ENCODE measurements at places on chromosomes 7 and 10.

GRCh38 chr10:78817361-78817760 is 251.4 kb upstream of the ZMIZ1 start:
- DNase-seq, result no peak

- DNase-seq, result no peak
Observed at GRCh38 chr10:20006169-20006870, 190.1 kb downstream of the PLXDC2 start.

DNA sequence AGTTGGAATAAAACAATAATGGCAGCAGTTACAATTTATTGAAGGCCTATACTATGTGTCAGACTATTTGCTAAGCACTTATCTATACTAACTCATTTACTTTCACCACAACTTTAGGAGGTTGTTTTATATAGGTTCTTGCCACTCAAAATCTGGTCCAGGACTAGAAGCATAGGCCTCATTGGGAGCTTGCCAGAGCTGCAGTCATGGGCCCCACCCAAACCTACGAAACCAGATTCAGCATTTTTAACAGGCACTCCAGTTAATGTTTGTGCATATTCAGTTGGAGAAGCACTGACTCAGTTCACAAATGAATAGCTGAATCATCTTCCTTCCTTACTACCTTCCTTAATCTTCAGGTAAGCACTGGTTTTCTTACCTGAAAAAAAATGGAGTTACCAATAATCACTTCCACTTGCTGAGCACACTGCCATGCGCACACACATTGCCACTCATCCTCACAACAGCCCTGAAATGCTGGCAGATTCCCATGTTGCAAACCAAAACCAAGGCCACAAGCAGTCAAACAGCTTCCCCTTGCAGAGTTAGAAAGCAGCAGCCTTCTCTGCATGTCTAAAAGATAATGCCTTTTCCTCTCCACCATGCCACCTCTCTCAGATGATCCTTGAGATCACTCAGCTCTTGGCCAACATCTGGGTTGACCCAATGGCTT is 122.4 kb downstream of the SLC16A9 start:
- DNase-seq, result no peak

GRCh38 chr10:110495731-110496552 is 1.8 kb upstream of the DUSP5 start:
- DNase-seq, result no peak

GRCh38 chr7:50558294-50559053 is 6.7 kb downstream of the DDC start:
- DNase-seq, result no peak

- no peak for DNase-seq
Observed at GRCh38 chr7:7510794-7511193, 24.9 kb downstream of the COL28A1 start.

GRCh38 chr10:31962826-31963588 is 34.4 kb upstream of the ARHGAP12 start:
- no peak for DNase-seq

DNA sequence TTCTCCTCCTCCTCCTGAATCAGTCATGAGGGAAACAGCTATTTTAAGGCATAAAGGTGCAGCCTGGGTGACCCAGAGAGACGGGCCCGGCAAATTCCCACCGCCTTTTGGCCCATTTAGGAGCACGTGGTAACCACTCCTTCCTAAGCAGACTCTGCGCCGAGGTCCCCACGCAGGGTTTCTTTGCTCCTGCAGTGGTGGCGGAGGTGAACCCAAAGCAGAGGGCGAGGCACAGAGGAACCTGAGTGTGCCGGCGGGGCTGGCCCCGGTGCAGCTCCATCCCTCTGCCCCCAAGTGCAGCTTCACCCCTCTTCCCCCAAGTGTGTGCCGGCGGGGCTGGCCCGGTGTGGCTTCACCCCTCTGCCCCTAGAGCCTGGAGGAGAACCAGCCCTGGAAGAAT is 50.6 kb downstream of the DPYSL4 start:
- DNase-seq, result peak; percentile 8

DNA sequence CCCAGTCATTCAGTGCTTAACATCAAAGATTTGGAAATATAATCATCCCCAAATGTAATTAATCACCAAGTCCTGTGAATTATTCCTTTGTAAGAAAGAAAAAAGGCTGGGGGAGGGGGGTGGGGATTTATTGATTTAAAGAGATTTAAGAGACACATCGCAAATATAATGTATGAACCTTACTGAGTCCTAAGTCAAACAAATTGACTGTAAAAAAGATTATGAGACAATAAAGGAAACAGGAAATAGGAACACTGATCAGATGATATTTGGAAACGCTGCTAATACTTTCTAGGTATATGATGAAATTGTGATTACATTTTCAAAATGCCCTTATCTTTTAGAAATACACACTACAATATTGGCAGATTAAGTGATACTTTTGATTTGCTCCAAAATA is 92.5 kb downstream of the ATE1 start:
- DNase-seq, result no peak

DNA sequence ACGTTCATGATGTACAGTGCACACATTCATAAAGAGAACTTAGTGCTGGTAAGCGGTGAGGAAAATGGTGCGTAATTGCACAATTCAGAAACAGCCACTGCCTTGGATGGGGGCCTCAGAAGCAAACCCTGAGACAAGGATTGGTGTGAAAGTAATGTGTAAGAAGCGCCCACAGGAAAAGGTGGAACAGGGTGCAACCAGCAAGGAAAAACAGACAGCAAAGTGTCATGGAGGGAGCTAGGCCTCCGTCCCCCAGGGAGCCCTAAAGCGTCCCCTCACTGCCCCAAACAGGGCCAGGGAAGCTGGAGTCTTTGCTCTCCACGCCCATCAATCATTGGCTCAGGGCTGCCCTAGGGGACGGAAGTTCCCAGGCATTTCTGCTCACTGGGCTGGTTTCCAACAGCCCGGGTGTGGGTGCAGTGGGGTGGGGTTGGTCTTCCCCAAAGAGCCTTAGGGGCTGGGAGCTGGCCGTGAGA is 9.6 kb upstream of the C10orf105 start:
- peak; percentile 49 for DNase-seq

DNA sequence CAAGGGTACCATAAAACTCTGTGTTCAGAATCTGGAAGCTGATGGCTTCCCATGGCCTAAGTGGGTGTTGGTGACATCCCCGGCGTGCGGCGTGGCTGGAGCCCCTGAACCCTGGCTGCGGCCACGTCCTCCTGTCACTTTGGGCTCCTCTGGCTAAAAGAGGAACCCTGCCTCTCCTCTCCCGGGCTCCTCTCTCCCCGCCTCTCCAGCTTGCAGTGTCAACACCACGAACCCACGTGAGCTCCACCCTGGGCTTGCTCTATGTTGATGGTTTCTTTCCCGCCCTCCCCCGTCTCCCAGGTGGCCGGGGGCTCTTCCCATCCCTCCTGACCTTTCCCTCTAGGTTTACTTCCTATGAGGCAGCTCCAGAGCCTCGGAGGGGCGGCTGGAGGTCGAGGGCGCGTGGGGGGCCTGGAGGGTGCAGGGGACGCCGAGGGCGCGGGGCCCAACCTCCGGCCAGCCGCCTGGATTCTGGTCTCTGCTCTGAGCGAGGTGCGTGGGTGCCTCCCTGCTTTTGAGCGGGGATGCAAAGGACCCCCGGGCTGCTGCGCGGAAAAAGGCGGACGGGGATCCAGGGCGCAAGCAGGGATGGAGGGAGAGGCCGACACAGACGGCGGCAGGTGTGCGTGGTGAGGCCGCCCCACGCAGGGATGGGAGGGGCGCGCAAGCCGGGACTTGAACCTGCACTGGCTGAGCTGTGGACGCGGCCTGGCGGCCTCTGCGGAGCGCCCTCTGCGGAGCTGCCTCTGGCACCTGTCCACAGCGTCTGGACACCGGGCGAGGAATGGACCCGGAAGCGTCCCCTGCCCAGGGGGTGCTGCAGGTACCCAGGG is 115.5 kb upstream of the DIP2C start:
- no peak for DNase-seq

GRCh38 chr10:69516316-69516715 is 56.9 kb downstream of the NEUROG3 start:
- no peak for DNase-seq

DNA sequence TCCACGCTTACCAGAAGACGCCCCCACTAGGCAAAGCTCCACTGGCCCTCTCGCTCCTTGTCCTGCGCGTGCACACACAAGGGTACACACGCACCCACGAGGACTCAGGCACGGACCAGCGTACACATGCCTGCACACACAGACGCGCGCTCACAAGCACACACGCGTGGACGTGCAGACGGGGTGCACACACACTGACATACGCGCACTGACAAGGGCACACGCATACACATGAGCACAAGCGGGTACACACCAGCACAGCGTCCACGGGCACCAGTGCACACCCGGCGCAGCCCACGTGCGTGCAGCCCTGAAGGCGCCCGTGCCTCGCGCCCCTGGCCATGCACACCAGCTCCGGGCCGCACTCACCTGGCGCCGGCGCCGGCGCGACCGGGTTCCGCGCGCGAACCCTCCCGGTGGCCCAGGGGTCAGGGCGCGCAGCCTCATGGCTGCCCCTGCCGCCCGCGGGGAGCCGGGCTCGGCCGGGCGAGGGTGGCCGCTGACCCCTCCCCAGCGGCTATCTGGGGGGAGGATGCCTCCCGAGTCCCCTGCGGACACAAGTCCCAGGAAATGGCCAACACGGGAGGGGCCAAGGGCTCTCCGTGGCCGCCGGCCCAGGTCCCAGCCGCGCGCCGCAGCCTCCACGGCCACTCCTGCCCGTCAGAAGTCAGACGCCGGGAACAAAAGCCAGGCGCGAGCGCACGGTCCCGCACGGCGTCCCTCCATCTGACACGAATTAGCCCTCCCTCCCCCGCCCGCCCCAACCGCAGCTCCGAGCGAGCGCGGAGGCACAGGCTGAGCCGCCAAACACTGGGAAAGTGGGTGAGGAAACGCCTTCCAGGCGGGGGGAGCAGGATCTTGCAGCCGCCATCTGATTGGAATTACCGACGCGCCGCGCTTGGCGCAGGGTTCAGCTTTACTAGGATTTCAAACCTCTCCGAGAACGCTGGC is 45.0 kb downstream of the TNS3 start:
- peak; percentile 34 for DNase-seq

DNA sequence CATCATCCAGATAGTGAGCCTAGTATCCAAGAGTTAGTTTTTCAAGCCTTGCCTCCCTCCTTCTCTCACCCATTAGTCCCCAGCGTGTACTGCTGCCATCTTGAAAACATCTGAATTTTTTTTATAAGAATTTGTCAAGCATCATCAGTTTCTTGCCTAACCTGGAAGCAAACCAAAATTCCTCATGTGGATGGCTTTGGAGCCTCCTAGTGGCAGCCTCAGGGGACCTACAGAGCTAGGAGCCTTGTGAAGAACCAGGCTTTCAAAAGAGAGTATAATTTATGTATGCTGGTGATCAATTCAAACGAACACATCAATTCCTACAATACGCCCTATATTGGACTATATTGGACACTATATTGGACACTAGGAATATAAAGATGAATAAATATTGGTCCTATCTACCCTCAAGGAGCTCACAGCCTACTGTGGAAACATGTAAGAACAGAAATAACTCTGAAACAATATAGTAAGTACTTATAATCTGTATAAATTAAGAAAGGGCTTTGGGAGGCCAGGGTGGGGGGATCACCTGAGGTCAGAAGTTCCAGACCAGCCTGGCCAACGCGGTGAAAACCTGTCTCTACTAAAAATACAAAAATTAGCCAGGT is 63.4 kb downstream of the HPSE2 start:
- DNase-seq, result no peak

DNA sequence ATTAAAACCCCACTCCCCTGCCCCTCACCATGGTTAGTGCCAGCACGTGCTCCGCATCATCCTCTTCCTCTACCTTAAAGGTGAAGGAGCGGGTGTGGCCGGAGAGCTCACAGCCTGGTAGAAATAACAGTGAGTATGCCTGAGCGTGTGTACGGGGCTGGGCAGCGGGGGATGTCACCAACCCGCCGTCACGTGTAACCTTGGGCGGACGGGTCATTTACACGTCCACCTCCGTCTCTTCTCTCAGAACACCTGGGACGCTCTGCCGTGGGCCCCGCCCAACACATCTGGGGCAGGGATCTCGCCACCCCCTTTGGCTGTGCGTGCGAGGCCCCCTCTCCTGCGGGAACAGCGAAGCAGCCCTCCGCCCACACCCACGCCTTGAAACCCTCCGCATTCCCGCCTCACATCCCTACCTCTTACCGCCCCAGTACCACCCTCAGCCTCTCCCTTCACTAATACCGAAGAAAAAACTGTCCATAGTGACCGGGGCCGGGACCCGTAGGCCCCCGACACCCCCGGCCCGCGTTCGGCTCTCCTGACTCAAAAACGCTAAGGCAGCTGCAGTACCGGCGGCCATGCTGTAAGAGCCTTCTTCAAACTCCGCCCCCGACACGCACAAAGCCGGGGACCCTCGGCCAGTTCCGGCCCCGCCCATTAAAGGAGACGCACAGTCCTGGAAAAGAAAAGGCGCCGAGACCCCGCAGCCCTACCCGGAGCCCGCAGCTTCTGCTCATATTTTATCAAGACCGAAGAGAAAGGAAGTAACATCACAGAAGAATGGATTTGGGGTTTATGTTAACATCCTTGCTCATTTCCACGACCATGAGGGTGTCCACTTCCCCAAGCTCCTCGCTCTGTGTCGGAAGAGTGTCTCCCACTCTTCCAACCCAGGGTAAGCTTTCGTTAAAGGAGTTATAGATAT is at the start of gene NPM3:
Gene NPM3 (minus strand): TSS at position 636 of the 925 bp plus-strand sequence. CDS start 56 bp downstream, at position 580.
- peak; percentile 83 for DNase-seq

DNA sequence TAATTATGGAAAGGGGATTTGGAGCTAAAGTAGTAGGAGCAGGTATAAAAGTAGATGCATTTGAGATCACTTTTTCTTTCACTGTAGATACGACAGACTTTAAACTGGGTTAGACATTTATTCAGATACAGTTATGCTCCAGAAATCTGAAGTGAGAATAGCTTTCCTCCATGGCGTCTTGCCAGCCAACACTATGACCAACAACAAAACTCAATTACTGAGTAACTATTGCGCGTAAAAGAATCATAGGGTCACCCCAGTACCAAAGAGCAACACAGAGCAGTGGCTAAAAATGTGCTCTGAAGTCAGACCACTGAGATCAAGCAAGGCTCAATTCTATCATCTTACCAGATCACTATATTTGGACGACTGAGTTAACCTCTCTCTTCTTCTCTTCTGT is 262.5 kb upstream of the SORCS1 start:
- no peak for DNase-seq

All from pancreas (tissue), 10 donors.